ENCODE measurements at places on chromosomes 13 and 19.

DNA sequence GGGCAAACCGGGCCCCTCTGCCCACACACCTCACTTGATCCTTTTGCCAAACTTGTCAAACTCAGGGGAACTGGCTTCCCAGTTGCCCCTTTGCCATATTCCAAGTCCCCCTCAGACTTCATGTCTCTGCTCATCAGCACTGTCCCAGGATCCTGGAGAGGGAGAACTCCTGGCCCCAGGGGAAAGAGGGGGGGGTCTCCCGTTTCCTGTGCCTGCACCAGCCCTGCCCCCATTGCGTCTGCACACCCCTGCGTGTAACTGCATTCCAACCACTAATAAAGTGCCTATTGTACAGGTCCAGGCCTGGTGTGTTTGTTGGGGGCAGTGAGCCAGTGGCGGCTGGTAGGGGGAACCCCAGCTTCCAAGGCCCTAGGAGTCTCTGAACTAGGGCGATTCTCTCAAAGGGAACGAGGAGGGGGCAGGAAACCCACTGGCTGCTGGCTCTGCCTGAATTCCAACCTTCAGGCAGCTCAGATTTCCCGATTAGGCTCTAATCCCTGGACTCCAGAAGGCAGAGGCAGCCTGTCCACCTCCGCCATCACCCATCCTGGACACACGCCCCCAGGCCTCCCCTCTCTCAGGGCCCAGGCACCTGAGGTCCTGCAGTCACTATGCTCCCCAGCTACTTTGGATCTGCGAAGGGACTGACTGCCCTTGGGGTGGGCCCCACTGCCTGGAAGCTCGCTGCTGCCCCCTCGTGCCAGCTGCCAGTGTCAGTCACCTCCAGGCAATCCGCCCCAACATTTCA is 9.7 kb upstream of the ILF3 start:
- DNase-seq, result peak; percentile 39

DNA sequence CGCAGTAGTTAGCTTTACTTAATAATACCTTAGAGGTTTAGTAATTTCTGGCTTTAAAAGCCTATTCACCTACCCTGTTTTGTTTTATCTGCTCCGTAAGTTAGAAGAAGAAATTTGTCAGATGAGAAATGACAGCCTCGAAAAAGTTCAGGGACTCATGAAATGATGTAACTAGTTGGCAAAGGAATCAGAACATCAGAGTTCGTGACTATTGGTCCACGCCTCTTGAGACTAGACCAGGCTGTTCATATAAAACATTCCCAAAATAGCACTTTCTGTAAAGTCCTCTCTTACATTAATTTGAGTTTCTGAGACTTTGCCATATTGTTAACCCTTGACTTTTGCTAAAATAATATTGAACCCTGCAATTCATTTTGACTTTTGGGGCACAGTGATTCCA is 92.0 kb downstream of the HS6ST3 start:
- no peak for DNase-seq

DNA sequence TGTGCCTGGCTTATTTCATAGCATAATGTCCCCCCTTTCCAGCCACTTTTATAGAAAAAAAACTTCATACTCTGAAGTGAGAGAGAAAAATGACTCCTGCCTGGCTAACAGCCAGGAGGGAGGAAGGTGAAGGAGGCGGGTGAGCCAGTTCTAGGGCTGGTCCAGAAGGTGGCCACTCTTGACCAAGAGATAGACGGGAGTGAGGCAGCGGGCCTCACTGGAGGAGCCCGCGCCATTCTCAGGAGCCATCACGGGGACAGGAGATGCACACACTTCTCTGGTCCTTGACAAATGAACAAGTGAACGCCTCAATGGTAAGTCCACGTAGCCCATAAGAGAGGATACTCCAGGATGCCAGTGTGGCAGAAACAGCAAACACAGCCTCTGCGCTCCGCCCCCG is 231.4 kb downstream of the UQCRFS1 start:
- DNase-seq, result no peak

DNA sequence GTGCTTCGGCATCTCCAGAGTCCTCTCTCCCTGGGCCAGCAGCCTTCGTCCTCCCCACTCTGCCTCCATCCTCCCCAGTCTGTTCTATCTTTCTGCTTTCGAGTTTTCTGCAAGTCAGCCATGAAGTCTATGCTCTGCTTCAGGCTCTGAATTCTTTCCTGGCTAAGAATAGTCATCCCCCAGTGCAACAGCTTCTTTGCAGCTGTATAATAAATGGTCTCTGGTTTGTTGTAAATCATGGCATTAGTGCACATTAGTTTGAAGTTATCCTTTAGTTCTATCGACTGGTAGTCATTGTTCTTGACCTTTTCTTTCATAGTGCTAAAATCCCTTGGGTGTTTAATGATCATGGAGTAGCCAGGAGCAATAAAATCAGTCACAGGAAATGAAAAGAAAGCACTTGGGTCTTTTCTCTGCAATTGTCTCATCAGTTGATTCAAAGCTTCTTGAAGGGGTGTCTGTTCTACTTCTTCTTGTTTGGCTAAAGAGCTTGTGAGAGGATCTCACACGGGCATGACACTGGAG is 46.2 kb upstream of the SOX21 start:
- no peak for DNase-seq

GRCh38 chr19:3867971-3868769 is 668 bp downstream of the ZFR2 start:
- DNase-seq, result no peak

- no peak for DNase-seq
These were observed 573 bp upstream of the STARD13 start for GRCh38 chr13:33286128-33286527.

- no peak for DNase-seq
These were observed 6.0 kb downstream of the SIX5 start for GRCh38 chr19:45762870-45763631.

DNA sequence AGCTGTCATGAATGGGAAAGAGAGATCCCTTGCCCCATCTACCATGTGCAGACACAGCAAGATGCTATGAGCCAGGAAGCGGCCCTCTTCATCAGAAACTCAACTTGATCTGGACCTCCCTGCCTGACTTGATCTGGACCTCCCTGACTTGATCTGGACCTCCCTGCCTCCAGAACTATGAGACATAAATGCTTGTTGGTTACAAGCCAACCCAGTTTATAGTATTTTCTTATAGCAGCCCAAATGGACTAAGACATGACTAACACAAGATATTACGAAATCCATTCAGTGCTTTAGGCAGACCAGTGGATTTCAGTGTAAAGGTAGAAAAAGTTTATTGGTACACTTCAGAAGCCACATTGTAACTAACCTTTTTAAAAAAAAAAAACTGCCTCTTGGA is 15.6 kb downstream of the PCID2 start:
- DNase-seq, result no peak

- DNase-seq, result no peak
These were observed 10.5 kb upstream of the NTN5 start for GRCh38 chr19:48683349-48683748.

GRCh38 chr13:36212789-36213188 is 1.6 kb downstream of the SOHLH2 start:
- DNase-seq, result no peak

DNA sequence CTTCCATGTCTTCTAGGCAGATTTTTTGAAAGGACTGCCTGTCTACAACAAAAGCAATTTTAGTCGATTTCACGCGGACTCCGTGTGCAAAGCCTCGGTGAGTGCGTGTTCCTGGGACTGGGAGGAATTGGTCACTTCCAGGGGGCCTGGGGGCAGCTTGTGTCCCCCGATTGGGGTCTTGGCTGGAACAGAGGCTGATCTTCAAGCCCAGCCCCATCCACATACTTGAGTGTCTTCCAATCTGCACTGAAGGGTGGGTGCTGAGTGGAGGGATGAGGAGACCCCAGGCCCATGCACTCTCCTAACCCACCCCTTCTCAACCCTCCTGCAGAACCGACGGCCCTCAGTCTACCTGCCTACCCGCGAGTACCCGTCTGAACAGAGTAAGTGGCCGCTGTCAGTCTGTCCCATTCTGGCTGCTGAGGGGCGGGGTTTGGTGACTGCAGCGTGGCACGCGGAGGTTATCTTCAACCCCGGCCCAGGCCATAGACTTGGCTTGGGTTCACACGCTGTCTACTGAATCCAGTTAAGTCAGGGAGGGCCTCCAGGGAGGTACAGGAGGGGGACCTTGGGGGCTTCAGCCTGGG is 4.7 kb downstream of the DDA1 start:
- no peak for DNase-seq

- DNase-seq, result no peak
These were observed 22.9 kb upstream of the GPI start for GRCh38 chr19:34341935-34342680.

GRCh38 chr13:112890316-112891145 is 78.5 kb upstream of the MCF2L start:
- DNase-seq, result no peak

DNA sequence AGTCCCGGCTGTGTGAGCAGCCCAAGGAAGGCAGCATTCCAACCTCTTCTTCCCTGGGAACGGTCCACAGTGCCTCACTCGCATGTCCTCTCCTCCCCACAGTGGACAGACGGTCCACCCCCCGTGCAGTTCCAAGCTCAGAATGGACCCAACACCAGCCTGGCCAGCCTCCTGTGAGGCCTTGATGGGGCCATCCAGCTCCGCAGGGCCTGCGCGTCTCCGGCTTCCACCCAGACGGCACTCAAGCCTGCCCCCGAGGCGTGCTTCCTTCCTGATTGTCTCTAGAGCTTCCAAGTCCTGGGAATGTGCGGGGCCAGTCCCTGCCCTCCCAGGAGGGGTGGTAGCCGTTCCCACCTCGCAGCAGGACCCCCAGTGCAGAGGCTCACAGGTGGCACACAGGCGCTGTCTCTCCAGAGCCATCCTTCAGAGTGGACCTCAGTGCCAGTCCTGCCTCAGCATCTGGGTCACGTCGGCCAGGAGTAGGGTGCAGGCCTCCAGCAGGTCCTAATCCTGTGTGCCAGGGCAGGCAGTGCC is 35.0 kb downstream of the MAU2 start:
- DNase-seq, result no peak

- DNase-seq, result no peak
These were observed 5.5 kb downstream of the RPL28 start for GRCh38 chr19:55391191-55391670.

Data from NCI-H2171 (cell line).